Daoy (cell line): ENCODE measurements at places on chromosomes 12 and 14. TPM values are rescaled to one million over a fixed set of nuclear protein-coding genes. Genes with fewer than 3 reads are reported as not detected.

DNA sequence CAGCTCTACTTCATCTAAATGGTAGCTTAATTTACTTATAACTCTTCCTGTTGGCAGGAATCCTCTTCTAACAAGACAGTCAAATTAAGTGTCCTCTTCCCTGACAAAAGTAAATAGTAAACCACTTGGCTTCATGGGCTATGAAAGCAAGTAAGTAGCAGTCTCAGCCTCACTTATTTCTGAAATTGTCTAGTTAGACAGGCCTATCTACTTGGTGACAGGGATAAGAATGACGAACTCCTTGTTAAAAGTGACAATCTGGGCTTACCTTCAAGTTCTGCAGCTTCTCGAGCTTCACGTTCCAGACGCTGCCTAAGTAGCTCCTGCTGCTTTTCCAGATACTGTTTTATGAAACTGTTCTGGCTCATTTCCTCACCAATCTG lies 4.7 kb downstream of the ACIN1 start:
- DNase-seq, result no peak

GRCh38 chr14:63448841-63449240 lies 94.3 kb downstream of the PPP2R5E start:
- DNase-seq, result no peak

GRCh38 chr14:49939884-49940510 lies 47.1 kb downstream of the ARF6 start:
- DNase-seq, result no peak

DNA sequence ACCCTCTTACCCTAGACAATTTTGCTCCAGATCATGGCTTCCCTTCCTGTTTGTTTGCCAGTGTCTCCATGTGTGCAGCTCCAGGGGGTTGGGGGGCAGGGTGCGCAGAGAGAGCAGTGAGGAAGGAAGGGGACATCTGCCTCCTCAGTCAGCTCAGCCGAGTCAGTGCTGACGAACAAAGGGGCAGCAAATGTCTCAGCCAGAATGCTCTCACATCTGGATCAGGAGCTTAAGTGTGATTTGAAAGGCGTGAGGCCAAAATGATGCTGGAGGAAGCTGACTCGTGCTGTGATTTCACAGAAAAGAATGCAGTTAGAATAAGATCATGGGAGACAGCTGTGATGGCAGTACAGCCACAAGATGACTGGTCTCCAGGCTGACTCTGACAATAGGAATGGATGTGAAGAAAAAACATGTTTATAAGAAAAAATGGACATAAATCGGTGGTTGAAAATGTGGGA lies 27.1 kb upstream of the CDK17 start:
- peak; percentile 99 for DNase-seq

DNA sequence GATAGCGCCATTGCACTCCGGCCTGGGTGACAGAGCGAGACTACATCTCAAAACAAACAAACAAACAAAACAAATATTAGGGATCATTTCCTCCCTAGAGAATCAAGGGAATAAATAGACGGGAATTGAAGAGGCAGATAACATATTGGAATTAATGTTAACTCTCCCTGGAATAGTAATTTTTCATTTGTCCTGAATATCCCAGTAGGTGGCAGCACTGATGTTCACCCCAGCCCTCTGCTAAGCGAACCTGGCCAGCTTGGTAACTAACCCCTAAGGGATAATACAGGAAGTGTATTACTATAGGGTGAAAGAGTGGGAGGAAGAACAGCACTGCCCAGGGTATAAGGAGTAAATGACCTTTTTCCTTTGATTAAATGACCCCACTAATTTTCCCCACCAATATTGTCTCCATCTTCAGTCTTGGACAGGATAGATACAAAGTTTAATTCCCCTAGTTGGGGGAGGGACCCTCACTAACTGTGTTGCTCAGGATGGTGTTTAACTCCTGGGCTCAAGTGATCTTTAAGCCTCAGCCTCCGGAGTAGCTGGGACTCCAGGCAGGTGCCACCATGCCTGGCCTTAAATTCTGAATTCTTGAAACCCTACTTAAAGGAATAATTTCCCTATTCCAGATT lies 40.5 kb downstream of the SLC2A14 start:
- peak; percentile 63 for DNase-seq

DNA sequence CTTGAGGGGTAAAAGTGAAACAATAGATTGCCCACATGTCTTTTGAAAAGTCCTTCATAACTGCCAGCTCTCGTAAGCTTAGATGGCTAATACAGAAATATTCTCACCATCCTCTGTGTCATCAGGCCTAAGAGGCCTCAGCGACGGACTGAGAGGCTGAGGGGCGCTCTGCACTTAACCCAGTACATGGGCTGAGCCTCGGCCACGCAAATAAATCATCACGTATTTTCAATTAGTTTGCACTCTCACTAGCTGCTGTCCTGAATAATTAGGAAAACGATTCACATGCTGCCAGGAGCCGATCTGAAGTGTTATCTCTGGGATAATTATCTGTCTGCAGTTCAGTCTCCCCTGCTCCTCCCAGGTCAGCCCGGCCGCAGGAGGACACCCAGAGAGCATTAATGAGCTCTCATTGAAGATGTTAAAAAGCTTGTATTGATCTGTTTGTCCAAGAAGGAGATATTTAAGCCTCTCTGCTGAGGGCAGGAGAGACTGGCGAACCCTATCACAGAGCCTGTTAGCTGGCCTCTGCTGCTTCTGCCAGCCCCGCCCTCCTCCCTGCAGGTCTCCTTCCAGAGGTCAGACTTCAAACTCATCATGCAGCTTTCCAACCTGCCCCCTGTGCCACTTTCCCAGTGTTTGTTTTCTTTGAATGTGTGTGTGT lies 1051.3 kb downstream of the VRK1 start:
- no peak for DNase-seq

GRCh38 chr12:131766382-131767107 lies 55.7 kb downstream of the SFSWAP start:
- no peak for DNase-seq

DNA sequence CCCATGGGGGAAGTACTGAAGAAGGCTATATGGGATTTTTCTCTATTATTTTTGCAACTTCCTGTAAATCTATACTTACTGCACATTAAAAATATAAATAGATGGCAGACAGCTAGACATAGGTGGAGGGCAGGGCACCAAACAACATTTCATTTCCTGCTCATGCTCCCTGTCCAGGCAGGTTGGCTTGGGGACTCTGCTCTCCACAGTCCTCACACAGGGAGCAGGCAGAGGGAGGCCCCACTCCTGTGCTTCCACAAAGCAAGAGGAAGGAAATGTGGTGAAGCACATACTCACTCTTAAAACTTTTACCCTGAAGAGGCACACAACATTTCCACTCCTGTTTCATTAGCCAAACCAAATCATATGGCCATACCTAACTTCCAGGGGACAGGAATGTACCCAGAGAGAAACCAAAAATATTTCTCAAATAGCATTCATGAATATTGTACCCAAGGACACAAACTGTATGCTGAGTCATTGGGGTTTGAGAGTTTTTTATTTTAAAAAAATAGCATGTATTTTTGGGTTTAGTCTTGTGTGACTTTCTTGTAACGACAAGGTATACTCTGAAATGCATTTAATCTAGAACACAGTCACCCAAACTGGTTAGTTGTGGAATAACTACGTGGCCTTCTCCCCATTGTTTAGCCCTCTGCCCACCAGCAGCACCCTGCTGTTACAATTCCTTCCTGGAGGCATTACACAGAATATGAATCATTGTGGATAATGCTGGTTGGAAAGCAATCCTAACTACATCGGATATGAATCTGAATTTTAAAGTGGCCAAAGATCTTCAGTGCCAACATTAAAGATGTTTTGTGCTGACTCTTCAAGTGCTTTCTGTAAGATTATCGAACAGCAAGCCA lies 40.9 kb downstream of the RTN1 start:
- DNase-seq, result peak; percentile 69

DNA sequence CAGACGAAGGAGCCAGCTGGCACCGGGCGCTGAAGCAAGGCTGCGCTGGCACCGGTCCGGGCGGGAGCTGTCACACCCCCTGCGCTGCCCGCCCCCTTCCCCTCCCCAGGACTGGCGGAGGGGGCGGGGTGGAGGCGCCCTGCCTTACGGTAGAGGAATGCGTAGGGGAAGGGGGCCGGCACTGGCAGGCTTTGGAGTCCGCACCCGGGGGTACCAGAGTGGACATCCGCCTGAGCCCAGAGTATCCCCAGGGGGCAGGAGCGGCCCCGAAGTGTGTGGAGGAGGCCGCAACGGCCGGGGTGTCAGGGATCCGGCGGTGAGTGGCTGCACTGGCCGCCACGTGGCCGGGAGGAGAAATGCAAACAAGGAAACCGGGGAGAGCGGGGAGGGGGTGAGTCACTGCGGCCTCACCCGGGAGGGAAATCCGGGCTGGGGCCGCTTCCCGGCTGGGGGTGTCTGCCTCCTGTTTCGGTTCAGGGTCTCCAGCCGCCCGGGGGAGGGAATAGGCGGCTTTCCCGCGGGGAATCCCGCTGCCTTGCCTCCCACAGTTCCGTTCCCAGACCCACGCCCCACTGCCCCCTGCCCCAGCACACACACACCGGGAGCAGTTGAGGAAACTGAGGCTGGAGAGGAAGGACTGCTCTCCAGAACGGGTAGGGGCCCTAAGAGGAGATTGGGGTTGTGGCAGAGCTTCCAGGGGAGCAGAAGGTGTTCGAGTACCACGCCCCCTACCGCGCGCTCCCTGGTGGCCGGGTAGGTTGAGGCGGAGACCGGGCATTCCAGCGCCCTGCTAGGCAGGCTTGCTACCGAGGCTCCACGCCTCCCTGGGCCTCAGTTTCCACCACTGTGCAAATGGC lies at the start of gene RAPGEF3:
Gene RAPGEF3 (minus strand): TSS at position 47 of the 857 bp plus-strand sequence. CDS start 324 bp downstream, outside the sequence.
- peak; percentile 93 for DNase-seq

DNA sequence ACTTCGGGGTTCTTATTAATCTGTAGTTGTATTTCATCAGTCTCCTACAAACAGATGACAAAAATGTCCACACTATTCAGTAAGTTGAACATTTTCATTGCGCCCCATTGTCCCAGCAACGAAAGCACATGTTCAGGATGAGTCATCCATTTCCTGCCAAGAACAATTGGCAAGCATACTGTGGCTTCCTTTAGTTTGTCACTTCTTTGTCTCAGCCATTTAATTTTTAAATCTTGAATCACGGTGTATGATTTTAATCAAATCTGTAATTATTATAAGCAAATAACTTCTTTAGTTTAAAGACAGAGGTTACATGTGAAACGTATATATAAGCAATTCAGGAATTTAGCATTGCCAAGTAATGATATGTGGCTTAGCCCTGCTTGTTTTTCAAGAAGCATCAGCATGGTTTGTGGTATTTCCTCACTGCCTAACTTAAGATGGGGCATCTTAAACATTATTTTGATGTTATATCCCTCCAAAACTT lies 211.3 kb upstream of the KRR1 start:
- peak; percentile 88 for DNase-seq

- DNase-seq, result no peak
Observed at GRCh38 chr12:16854465-16854864, 248.5 kb upstream of the LMO3 start.

DNA sequence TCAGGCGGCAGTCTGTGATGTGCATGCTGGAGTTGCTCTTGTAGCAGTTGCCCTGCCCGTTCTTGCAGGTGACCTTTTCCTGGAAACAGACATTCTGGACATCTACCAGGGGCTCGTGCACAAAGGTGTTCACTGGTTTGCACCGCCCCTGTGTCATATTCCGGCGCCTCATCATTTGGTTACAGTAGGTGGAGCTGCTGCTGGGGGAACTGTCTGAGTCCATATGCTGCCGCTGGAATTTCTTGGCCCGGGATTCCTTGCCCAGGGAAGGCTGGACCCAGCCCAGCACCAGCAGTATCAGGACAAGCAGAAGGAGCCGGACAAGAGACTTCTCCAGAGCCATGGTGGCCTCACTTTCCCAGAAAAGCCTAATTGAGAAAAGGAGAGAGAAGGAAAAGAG lies 918 bp downstream of the RNASE1 start:
- DNase-seq, result peak; percentile 41

DNA sequence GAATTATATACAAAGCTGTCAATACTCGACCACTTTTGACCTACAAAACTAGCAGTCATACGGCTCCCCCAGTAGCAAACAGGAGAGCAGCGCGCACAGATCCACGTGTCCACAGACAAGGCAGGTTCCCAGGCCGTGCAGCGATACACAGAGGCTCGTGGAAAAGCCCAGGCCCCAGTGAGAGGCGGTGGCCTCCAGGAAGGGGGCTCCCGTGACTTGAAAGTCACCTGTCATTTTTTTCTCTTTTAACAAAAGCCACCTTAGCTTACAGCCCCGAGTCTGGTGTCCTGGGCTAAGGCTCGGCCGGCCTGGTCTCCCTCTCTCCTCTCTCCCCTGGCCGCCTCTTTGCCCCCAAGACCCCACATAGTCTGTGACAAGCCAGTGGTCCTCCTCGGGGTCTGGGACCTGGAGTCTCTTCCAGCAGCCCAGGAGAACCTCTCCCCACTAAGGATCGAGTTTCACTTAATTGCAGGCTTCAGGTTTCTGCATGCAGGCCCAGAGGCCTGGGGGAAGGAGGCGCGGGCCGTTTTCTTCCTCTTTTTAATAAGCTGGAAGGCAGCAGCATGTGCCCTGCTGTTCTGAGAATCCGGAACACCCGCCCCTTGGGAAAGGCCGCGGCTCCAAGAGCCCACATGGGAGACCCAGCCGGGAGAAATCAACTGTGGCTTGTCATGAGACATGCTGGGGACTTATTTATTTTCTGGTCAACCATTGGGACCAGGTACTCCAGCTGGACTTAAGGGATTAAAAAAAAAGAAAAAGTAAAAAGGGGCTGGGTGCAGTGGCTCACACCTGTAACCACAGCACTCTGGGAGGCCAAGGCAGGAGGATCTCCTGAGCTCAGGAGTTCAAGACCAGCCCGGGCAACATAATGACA lies 15.9 kb downstream of the NCOR2 start:
- DNase-seq, result peak; percentile 72

DNA sequence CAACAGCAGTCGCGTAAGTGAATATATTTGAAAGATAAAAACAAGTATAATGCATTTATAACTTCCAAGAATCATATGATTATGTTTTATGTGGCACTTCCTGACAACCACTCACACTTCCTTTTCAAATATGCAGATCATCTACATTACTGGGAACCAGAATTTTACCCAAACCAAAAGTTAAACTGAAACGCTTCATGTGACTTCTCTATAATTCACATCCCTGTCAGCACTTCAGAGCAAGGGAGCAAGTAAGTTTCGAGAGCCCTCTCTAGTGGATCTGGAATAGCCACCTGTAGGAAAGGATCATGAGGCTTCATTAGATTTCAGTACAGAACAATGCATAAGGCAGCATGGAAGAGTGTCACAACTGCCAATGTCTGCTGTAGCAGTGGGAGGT lies 13.7 kb upstream of the ALX1 start:
- no peak for DNase-seq

The COX8C gene
- total RNA-seq, result not detected in 2 replicates

The ERG28 gene
- total RNA-seq, result 12.2 and 13.5 TPM in 2 replicates

The POU6F1 gene
- 0.71 and 4.2 TPM in 2 replicates for total RNA-seq

The TMEM132D gene
- total RNA-seq, result 6.4 and 7.1 TPM in 2 replicates

The RFX4 gene
- not detected in 2 replicates for total RNA-seq

The CLEC7A gene
- total RNA-seq, result not detected in 2 replicates

The NPAS3 gene
- 1.5 and 1.9 TPM in 2 replicates for total RNA-seq

The CCDC184 gene
- 0.40 and 0.51 TPM in 2 replicates for total RNA-seq

The SMIM41 gene
- total RNA-seq, result not detected in 2 replicates
